A549 treated with Hydrocortisone at 1 μM for 4 hours (cell line): ENCODE measurements at places on chromosomes 16 and 17. TPM values are rescaled to one million over a fixed set of nuclear protein-coding genes. Genes with fewer than 3 reads are reported as not detected.

CX3CL1 gene
- 0.08 to 0.22 TPM (median 0.11 TPM) in 5 replicates for total RNA-seq

KRT23 gene
- total RNA-seq = 0.08 to 0.29 TPM (median 0.11 TPM) in 4 of 5 replicates, not detected in the other

SMCR8 gene
- 14.8 to 19.7 TPM (median 15.4 TPM) in 5 replicates for total RNA-seq

SLFN12 gene
- total RNA-seq = 0.05 to 0.07 TPM (median 0.05 TPM) in 3 of 5 replicates, not detected in the others

XYLT1 gene
- 0.59 to 1.1 TPM (median 0.77 TPM) in 5 replicates for total RNA-seq

LPCAT2 gene
- total RNA-seq = 4.5 to 7.0 TPM (median 5.3 TPM) in 5 replicates

NPTX1 gene
- 111 to 210 TPM (median 172 TPM) in 5 replicates for total RNA-seq

ZKSCAN2 gene
- total RNA-seq = 1.8 to 2.9 TPM (median 2.3 TPM) in 5 replicates

GNAO1 gene
- 0.62 to 1.2 TPM (median 0.64 TPM) in 5 replicates for total RNA-seq

CD300C gene
- 0.20 to 0.43 TPM (median 0.41 TPM) in 5 replicates for total RNA-seq

SEPTIN12 gene
- total RNA-seq = not detected in 5 replicates

TOP2A gene
- total RNA-seq = 183 to 274 TPM (median 213 TPM) in 5 replicates
